ENCODE measurements at places on chromosomes 1 and 21.

DNA sequence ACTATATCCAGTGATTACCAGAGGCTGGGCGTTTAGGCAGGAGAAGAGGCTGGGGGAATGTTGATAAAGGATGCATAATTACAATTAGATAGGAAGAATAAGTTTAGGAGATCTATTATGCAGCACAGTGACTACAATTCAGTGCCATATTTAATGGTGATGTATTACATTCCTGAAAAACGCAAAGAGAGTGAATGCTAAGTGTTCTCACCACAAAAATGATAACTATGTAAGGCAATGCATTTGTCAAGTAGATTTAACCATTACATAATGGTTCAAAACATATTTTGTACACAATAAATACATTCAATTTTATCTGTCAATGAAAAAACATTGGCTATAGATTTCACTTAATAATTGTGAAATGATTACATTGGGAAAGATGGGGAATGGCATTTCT, 548.9 kb downstream of the NUF2 start:
- DNase-seq: no peak

DNA sequence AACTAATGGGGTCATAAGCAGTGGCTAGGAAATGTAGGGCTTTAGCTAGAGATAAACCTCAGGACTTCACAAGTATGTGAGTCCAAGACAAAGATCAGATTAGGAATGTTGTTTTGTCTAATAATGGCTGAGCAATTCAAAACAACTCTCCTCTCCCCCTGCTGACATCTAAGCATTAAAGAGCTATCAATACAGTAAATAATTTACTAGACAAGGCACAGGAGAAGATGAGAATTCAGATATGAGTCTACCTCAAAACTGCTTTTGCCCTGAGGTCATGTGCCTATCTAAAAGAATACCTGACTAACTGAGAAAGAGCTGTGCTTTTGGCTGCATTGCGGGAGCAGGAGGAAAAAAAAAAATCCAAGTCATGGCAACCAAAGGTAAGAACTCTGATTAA, 86.8 kb downstream of the SPATA17 start:
- DNase-seq: no peak

DNA sequence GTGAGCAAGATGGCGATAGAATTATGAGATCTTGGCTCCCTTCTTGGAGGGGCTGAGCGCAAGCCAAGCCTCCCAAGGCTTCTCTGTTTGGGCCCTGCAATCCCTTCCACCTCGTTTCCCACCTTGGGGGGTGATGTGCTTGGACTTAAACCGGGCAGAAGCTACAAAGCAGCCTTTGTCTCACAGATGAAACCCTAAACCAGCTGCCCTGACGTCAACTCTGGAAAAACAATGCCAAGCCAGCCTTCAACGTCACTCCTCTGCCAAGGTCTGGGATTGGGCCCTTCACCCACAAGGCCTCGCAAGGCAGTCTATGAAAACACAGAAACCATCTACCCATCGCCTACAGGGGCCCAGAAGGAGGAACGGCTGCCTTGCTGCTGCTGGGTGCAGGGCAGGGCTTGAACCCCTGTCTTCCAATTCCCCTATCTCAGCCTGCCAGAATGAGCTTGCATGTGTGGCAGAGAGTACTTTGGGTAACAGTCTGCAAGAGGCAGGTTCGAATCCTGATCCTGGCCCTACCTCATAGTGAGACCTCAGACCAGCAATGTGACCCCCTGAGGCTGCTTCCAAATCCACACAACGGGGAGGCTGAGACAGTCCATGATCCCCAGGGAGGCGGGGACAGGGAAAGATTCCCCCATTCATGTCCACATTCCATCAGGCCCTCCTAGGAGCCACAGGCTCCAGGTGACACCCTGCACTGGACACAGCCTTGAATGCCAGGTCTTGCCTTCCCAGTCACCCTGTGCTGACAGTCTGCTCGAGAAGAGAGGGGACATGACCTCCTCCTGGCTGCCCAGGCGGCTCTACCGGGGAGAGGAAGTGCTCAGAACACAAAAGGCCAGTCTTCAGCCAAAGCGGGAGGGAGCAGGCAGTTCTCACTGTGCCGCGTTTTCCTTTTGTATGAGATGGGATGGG, 15.0 kb downstream of the IFFO2 start:
- DNase-seq: no peak

DNA sequence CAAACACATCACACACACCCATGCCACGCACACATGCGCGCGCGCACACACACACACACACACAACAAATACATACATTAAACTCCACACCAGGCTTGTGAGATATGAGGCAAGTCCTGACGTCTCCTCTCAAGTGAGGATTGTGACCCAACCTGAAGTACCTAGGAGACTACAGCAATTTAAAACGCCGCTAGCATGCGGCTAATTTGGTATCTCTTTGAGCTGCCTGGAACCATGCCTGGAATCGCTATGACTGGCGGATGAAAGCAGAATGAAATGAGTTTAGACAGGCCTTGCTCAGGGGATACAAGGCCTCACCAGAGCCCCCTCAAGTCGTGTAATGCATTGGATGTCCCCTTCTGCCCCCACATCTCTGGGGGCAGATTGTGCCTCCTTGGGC, 1.6 kb upstream of the RAB7B start:
- no peak for DNase-seq

GRCh38 chr1:94532077-94532476, 9.5 kb downstream of the F3 start:
- no peak for DNase-seq

GRCh38 chr1:50665413-50665812, 242.2 kb upstream of the DMRTA2 start:
- DNase-seq: no peak

- no peak for DNase-seq
Observed at GRCh38 chr1:25744140-25744581, 55.8 kb upstream of the SELENON start.

GRCh38 chr1:243217349-243217748, 37.7 kb downstream of the CEP170 start:
- DNase-seq: no peak

GRCh38 chr1:228530951-228531731, 44.0 kb downstream of the RNF187 start:
- DNase-seq: no peak

- DNase-seq: no peak
Observed at GRCh38 chr1:166972826-166973225, 2.5 kb downstream of the ILDR2 start.

GRCh38 chr21:44255511-44255981, 6.2 kb downstream of the DNMT3L start:
- no peak for DNase-seq

DNA sequence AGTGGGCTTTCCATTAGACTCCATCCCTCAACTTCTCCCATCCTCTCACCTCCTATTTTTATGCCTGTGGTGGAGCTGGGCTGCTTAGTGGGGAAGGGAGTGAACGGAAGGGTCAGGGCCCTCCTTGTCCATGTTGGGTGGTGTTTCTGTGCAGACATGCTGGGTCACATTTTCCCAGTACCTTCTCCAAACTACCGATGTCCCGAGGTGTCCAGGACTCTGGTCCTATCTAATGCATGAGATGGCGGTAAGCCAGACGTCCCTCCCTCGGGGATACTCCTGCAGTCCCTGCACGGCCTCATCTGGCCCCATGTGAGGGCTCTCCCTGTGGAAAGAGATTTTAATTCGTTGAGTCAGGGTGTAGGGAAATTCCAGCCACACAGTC, 61.0 kb downstream of the OBSCN start:
- no peak for DNase-seq

GRCh38 chr1:54046671-54047383, 6.2 kb downstream of the TMEM59 start:
- no peak for DNase-seq

DNA sequence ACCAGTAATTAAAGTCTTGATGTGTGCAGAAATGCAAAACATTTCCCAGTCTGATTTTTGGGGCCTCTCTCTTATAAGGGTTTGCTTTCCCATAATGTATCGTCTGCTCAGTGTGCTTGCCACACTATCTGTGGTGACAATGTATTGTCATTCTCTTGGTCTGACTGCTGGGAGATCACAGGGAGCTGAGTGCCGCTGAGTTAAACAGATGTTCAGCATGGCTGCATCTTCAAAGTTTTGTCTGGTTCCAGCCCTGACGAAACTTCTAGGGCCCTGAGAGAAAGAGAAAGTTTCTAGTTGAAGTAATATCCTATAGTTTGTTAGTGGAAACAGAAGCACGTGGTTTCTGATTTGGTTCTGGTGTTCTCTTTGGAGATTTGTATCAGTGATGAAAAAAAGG, 42.6 kb downstream of the DNM3 start:
- no peak for DNase-seq

DNA sequence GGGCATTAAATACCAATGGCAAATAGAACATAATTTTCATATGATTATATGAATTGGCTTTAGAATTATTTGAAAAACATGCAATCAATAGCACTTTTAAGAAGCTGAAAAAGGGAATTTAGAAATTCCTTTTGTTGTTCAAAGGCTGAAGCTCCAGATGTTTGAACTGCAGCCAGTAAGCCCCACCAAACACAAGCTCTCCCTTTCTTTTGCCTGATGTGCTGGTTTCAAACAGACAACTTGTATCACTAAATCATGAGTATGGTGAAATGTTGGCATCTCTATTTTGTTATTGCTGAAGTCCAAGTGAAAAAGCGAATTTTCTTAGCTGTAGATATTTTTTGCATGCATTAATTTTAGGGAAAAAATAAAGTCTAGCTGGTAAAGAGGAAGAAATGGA, 27.5 kb upstream of the NCAM2 start:
- DNase-seq: no peak

- DNase-seq: no peak
Observed at GRCh38 chr1:27912429-27912828, 22.4 kb upstream of the SMPDL3B start.

- DNase-seq: no peak
Observed at GRCh38 chr1:162565460-162565859, 3.9 kb downstream of the UAP1 start.

DNA sequence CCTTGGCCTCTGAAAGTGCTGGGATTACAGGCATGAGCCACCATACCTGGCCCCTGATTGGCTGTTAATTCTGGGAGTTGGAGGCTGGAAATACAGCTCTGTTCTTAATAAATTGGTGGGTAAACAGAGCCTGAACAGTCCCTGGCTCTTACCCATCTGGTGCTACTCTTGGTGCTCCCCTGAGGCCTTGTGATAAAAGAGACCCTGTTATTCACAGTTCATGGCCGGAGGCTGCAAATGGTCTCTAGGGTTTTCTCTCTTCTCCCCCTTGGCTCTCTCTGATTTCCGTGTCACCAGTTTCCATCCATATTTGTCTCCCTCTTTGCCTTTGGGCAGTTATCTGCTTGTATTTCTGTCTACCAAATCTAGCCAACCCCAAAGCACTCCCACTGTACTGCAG, 17.2 kb downstream of the NFASC start:
- no peak for DNase-seq

DNA sequence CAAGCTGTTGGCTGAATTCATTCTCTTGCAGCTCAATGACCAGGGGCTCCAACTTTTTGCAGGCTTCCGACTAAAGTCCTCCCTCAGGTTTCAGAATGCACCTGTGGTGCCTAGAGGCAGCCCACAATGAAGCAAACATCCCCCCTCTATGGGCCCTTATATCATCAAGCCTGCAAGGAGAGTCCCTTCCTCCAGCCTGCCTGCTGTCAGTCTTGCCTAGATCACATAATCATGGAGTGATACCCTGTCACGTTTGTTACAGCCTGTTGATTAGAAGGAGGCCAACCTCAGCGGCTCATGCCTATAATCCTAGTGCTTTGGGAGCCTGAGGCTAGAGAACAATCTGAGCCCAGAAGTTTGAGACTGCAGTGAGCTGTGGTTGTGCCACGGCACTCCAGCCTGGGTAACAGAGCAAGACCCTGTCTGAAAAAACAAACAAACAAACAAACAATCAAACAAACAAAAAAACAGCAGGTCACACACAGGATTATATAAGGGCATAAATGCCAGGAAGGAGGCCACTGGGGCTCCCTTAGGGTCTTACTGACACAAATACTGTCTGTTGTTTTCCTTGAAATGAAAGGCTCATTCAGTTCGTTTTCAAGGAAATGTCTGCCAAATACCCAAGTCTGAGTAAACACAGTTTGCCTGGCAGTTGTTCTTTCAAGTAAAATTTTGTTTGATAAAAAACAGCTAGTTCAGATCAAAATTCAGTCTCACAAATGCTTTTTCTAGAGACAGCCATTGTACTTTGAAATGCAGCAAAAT, 4.7 kb upstream of the SPRR3 start:
- no peak for DNase-seq

DNA sequence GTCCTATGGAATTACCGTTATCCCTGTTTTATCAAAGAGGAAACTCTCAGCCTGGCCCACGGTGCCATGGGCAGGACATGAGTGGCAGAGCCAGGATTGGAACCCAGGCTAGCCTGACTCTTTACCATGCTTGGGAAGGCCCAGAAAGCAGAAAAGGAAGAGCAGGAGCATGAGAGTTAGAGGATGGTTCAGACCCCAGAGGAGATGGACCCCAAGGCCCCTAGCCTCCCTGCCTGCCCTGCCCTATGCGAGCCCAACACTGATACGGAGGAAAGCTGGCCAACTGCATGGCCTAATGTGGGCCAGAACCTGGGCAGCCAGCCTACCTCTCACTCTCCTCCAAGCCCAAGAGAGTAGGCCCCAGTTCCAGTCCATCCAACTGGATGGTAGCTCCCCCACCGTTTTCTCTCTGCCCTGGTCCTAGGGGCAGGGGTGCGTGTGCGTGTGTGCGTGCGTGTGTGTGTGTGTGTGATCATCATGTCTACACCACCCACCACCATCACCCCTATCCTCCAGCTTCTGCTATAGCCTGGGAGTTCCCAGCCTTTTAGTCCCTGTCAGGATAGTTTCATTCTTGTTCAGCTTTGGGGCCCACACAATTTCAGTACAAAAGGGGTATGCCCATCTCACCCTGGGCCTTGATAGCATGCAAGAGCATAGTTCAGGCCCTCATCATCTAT, 15.4 kb upstream of the MEX3A start:
- no peak for DNase-seq

DNA sequence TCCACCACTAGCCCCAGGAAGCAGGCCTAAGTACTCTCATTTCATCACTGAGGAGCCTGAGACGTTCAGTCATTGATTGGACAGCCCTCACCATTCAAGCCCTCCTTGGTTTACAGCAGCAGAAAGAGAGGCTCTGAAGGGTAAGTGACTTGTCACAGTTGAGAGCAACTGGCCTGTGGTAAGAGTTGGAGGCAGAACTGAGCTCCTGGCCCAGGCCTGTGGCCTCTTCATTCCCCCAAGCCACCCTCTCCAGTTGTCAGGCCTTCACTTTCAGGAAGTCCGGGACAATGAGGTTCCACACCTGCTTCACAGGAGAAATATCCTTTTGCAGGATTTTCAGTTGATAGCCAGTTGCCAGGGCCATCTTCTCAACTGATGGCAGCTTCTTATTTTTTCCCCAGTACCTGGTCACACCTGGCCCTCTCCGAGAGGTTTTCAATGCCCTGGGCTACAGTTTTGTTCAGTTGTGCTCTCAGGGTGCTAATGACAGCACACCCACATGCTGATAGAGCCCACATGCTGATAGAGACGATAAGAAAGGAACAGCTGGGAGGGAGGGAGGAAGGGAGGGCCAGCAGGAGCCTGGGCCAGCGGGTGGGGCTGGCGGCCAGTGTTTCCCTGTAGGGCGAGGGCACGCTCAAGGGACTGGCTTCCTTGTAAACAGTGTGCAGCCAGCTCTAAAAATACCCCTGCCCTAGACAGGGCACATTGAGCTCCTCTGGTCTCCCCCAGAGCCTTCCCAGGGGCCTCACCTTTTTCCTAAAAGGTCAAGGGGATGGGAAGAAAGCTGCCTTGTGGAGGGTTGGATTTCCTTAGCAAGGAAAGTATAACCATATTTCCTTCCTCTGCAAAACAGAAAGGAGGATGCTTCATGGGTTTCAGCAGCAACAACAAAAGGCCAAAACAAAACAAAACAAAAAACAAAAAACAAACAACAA, 112.7 kb upstream of the JUN start:
- DNase-seq: no peak
